ENCODE measurements at places on chromosomes 5 and 9.

- DNase-seq, result no peak
Measured at GRCh38 chr9:134374301-134375010, 48.2 kb downstream of the RXRA start.

- DNase-seq, result no peak
Measured at GRCh38 chr5:155554500-155554899, 540.9 kb downstream of the KIF4B start.

GRCh38 chr5:14343376-14343775 lies 200.2 kb downstream of the TRIO start:
- DNase-seq, result no peak

DNA sequence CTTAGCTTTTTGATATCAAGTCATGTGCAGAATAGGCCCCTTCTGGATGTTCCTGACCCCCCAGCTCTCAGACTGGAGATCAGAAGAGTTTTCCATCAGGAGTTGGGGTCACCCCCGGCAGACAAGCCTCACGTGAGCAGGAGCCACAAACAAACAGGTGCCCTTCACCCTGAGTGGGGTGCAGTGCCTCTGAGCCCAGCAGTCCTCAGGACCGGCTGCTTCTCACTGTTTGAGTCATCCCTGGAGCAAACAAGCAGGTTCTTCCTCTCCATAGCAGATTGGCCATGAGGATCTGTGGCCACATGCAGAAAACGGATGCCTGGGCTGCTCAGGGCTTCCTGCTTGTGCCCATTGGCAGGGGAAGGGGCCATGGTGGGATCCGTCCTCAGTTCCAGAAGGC lies 47.0 kb downstream of the LRSAM1 start:
- no peak for DNase-seq

GRCh38 chr9:70136632-70137031 lies 93.0 kb downstream of the MAMDC2 start:
- DNase-seq, result no peak

Data from HL-60 (cell line).